ENCODE measurements at places on chromosomes 4 and X.

- DNase-seq: no peak
These were observed 171.9 kb downstream of the NDST4 start for GRCh38 chr4:114941503-114941902.

- DNase-seq: no peak
These were observed 32.2 kb downstream of the PSAPL1 start for GRCh38 chr4:7402526-7402925.

DNA sequence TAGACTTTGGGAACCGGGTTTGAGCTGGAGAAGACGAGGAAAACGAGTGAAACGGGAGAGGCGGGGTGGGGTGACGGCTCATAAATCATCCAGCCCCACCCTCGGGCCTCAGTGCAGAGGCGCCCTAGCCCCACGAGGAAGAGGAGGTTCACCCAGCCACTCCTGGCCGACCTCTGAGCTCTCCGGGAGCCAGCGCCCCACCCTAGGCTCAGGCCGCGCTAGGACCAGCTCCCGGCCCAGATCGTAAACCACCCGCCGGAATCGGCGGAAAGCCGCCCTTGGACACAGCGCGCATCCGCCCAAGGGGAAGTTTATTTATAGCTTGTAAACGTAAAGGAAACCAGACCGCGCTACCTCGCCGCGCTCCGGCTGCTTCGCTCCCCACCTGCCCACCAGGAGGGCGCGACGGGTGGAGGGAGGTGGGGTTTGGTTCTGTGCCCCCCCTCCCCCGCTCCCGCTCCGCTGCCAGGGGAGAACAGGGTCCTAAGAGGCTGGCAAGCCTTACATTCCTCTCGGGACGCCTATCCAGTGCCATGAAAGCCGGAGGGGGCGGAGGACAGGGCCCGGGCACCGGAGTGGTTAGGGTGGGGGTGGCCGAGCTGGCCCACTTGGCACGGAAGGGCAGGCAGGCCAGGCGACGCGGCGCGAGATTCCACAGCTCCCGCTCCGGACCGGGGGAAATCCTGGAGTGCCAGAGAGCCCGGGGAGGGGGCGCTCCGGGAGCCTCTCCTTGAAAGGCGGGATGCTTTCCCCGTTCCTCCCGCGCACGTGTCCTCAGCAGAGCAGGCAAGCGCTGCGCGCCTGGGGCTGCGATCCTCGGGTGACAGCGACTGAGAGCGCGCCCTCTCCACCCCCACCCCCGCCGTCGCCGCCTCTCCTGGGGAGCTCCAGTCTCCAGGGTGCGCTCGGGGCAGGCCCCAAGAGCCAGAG is 84.2 kb downstream of the BCOR start:
- DNase-seq: peak; percentile 74

DNA sequence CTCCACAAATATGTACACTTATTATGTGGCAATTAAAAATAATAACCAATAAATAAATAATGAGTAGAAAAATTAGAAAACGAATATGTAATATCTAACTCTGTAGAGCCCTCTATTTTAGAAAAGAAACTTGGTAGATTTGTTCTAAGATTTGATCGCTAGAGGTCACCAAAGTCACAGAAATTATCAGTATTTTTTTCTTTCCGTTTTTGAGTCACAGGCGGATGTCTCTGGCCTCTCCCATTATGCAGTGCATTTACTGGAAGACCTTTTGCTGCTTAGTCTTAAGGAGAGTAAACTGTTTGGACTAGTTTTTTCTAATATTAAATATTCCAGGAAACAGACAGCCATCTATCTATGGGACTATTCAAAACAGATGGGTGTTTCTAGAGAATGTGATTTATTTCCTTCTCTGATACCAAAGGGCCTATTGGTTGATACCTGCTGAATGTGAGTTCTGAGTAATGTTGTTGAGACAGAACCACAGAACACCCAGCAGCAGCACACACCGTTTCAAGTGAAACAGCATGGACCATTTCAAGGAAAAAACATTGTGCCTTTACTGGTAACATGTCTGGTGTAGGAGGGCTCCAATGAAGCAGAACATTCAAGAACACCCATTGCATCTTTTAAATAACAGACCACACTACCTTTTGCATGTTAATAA is 34.0 kb upstream of the GYPA start:
- no peak for DNase-seq

DNA sequence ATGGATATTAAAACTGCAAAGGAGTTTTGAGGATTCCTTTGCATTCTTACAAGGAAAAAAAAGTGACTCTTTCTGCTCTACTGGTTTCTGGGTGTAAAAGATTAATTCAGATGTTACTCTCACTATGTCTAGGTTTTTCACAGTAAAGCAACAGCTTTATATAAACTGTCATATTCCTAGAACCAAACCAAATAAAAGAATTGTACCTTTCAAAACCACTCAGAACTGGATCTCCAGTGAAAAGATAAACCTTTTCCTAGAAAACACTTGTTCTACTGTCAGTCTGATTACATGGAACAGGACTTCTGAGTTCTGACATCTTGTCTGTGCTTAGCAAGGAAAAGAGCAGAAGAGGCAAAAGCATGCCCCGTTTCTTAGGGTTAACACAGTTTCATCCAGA is 5.0 kb upstream of the PPID start:
- DNase-seq: no peak

- DNase-seq: no peak
These were observed 6.3 kb downstream of the FAM47E start for GRCh38 chr4:76257824-76258223.

- DNase-seq: no peak
These were observed 50.5 kb upstream of the FAM47C start for GRCh38 chrX:36957425-36958328.

DNA sequence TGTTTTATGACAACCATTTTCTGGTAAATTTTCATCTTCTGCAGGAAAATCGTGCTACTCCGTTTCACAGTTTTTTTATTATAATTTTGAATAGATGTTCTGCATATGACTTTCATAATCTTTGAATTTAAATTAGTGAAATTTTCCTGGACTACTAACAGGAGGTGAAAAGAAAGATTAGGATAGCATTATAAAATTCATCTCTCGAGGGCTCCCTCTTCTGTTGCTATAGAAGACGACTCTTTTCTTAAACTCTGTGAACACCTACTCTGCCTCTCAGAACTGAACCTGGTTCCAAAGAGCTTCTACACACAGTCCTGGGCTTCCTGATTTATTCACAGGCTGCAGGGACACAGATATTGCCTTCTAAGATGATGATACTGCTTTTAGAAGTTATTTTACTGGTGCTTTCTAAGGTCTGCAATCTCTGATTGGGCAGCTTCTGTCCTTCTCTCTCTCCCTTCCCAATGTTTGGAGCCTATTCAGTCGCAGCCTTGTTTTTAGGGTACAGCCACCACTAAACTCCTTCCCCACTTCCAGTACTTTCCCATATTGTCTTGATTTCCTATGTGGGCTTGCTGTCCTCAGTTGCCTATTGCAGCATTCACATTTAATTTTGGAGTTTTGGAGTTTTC is 10.1 kb upstream of the SAP30 start:
- no peak for DNase-seq

GRCh38 chr4:113773756-113774155 is 12.2 kb upstream of the CAMK2D start:
- DNase-seq: no peak

DNA sequence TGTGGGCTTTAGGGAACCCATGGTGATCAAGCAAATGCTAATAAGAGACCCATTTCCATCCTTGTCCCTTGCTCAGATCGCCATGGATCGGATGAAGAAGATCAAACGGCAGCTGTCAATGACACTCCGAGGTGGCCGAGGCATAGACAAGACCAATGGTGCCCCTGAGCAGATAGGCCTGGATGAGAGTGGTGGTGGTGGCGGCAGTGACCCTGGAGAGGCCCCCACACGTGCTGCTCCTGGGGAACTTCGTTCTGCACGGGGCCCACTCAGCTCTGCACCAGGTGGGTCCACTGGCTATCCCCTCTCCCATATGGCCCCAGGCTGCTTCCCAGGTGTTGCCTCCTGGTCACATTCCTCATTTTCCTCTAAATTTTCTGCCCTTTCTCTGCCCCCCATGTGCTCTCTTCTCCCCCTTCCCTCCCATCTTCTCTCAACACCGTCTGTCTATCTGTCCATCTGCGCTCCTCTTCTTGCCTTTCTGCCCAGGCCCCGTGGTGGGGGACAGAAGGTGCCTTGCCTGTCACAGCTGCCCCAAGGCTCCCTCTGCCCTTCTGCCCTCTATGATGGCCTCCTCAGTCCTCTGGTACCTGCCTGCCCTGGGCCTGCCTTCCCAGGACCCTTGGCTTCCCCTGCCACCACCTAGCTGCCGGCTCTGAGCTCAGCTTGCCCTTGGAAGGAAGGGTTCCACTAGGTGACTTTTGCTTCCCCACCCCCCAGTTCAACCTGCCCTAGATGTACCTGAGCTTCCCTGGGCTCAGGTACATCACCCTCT is 5.2 kb downstream of the CDK16 start:
- no peak for DNase-seq

- no peak for DNase-seq
These were observed 23.1 kb downstream of the DMD start for GRCh38 chrX:33188286-33188685.

DNA sequence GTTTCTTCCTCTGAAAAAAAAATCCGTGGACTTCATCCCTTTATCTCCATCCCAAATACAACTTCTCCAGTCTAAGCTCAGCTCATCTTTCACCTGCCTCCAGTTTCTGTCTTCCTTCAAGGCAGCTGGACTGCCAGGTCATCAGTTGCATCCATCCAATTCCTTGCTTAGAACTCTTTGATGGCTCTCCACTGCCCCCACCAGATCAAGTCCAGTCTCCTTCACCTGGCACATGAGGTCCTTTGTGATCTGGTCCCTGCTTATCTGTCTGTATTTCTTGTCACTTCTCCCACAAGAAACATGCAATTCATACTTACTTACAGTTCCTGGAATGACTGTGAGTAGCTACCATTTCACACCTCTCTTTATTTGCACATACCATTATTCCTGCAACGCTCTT is 33.8 kb downstream of the OTUD6A start:
- DNase-seq: no peak
